ENCODE measurements at places on chromosomes 12 and 14.

- DNase-seq = no peak
These were observed 708.6 kb upstream of the TMEM132C start for GRCh38 chr12:127558361-127558760.

GRCh38 chr12:114404926-114405518, 922 bp downstream of the TBX5 start:
- DNase-seq = no peak

DNA sequence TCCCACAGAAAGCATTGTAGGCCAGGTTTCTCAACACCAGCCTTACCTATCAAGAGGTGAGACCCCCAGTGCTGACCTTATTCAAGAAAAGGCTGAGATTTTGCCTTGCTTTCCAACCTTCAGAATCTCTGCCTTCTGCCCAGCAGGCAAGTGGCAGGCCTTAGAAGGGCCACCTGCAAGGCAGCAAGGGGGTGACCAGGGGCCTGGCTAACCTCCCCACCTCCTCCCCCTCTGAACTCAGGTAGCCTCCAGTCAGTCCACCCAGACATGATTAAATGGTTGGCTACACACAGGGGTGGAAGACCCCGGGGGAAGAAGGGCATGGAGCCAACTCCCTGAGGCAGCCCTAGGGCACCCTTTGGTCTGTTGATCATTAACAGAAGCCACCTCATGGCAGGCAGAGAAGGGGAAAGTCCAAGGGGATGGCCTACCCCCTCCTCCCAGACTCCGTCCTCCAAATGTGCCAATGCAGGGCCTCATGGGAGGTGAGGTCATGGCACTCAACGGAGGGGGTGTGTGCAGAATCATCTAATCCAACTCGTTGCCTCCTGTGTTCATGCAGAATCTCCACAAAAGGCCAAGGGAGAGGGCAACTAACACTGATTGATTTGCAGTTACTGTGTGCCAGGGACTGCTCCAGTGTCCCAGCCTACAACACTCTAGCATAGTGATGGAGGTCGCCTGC, 8.5 kb downstream of the ZFP36L1 start:
- DNase-seq = no peak

- DNase-seq = no peak
These were observed 394.0 kb upstream of the SYT1 start for GRCh38 chr12:78470354-78471195.

GRCh38 chr14:76986231-76986565, 42.3 kb downstream of the IRF2BPL start:
- no peak for DNase-seq

DNA sequence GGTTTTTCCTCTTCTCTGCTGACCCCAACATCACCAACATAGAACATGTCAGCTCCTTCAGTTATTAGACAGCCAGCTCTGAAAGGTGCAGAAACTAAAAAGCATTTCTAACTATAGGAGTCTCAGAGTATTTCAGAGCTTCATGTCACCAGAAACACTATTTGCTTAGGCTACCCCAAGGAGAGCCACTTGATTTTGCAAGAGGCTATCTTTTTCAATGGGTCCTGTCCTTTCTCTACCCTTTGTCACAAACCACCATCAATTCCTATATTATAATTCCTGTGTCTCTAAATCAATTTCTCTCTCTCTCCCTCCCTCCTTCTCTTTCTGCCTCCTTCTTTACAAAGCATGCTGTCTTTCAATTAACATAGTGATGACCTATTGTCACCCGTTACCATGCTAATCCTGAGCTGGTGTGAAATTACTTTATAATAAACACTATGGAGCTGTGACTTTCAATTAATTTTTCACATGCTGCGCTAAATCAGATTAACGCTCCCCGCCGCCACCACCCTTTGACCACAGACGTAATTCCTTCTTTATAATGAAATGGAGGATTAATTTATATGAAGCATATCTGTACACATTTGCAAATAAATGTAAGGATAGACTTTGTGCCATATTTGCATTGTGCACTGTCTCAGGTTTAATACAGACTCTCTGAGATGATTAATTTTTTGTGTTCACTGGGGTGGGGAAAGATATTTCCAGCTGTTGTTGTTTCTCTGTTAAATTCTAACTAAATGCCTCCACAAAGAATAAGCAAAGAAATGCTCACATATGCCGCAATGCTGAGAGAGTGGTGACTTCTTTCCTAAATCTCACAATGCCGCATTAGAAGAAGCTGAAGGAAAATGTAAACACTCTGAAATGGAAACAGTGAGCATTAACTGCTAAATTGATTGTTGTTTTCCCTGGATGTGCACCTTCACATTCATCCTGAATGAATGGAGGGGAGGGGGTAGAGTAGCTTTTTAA, 418.6 kb downstream of the PDZRN4 start:
- DNase-seq = no peak

GRCh38 chr12:58044966-58045365, 103.6 kb downstream of the ATP23 start:
- DNase-seq = no peak

GRCh38 chr14:26526137-26526536, 71.7 kb downstream of the NOVA1 start:
- DNase-seq = no peak

DNA sequence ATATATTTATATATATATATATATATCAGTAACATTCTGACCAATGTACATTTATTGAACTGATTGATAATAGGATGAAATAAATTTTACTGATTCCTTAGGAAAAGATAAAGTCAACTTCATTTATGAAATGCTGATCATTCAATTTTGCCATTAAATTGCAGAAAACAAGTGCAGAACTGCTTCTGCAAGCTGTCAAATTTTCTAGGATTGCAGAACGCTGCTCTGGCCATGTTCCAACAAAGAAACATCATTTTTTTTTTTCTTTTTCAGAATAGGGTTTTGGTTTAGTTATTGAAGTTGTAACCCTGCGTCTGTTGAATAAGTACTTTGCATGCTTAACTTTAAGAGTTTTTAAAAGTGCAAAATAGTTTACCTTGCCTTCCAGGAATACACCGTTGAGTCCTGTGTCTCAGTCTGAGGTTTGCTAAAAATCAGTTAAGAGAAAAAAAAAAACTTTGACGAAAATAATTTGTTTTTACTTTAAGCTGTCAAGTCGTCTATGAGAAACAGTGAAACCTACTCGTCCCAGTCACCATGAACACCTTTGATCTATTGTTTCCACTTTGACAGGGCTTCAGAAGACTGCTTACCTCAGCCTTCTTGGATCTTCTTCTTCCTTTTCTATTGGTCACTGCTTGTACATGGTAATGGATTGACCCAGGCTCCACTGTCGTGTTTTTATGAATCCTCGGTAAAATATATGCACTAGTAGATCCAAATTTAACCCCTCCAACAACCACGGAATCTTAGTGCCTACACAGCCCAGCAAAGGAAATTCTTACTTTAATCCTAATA, at the start of gene KERA:
Gene KERA (minus strand): TSS at position 657 of the 798 bp plus-strand sequence. CDS start 1,743 bp downstream, outside the sequence.
- no peak for DNase-seq

DNA sequence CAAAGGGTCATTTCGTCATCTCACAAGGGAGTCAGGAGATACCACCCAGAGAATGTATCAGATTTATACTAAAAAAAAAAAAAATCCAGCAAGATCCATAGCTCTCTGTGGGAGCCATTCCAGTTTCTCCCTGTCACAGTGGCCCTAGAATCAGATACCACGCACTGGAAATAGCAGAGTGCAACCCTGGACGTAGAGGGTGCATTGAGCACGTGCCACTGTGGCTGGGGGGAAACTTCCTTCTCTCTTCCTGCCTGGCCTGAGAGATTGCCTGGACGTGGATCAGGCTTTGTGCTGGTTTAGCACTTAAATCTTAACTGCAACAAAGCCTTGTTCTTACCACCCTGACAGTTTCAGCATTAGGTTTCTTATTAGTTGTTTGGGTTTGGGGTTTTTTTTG, 124.3 kb downstream of the FBXL14 start:
- no peak for DNase-seq

DNA sequence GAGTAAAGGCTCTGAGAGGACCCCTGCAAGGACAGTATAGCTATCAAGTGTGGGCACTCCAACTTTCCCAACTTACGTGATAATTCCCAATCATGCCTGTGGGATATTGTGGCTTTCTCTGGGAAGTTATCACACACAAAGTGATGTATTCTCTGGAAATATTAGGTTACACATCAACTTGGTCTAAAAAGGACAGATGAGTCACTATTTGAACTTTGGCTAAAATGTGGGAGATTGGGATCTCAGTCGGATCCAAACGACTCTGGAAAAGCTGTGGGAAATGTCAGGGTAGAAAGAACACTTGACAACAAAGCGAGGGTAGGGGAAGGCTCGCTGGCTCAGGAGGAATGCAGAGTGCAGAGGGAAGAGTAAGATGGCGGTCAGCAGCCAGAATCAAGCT, 1048.9 kb downstream of the BCL11B start:
- no peak for DNase-seq

DNA sequence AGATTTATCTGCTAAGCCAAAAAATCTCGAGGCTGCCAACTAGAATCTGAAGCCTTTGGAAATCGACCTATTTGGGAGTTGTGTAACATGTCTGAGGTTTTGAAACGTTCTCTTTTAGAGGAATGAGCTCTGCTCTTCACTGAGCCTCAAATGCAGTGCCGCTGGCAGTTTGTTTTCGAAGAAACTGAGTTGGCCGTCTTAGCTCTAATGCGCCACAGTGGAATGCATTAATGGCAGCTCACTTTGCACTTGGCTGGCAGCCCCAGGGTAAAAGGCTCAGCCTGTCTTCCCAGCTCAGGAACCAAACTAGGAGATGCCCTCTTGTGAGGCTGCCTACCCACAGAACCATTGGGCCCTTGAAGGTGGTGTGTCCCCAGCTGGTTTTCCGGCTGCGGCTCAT, 53.8 kb downstream of the SFSWAP start:
- no peak for DNase-seq

- DNase-seq = no peak
These were observed 27.6 kb upstream of the NOS1 start for GRCh38 chr12:117388951-117389446.

GRCh38 chr12:92324849-92325500, 179.3 kb upstream of the BTG1 start:
- DNase-seq = no peak

DNA sequence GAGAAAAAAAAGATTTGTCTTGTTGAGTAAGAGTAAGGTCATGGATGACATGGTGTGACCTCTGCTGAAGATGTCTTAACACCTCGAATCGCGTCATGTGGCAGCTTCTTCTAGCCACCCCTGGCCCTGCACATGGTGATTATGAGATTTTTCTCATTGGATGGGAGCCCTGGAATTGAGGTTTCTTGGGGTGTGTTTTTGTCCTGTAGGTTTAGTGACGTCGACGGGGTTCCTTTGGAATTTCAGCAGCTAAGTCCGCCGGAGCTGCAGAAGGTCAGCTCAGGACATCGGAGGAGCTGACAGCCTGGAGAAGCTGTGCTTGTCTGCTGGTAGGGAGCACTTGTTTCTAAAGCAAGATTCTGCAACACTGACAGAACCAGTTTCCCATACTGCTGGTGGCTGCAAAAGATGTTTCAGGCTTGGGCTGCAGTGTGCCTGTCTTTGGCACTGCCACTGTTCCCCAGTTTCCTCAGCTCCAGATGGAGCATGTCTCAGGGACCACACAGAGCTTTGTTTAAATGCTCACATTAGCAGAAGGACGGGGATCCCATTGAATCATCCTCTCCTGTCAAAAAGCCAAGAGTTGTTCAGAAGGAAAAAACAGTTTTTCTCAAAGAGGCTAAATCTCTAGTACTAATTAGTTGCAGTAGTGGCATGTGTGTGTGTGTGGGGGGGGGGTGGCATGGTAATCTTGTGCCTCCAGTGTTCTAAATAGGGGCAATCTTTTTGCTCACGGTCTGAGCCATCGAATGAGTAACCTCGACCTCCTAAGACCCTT, 5.2 kb upstream of the FOS start:
- no peak for DNase-seq

- no peak for DNase-seq
These were observed 839 bp downstream of the FICD start for GRCh38 chr12:108515916-108516315.

- DNase-seq = no peak
These were observed 149.4 kb downstream of the METTL25 start for GRCh38 chr12:82507686-82508085.

- DNase-seq = no peak
These were observed 1002.5 kb downstream of the AACS start for GRCh38 chr12:126067626-126068329.

Measured in RWPE2 (cell line).